GM13976 (cell line): ENCODE measurements at places on chromosomes 4 and X.

DNA sequence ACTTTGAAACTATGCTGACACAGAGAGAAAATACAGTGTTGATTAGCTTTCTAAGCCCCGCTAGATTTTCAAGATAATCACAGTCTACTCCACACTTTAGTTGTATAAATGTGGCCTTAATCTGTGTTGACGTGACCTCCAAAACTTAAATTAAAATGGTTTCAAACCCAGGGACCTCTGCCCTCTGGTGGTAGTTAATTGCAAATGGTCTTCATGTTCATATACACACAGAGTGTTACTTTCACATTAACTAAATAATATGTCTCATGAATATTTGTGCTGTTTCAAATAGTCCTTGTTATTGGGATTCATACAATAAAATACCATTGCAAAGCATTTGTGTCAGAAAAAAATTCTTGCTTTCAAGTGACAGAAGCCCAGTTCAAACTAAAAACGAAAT is 64.3 kb downstream of the TASL start:
- DNase-seq, result no peak

- peak; percentile 13 for DNase-seq
Measured at GRCh38 chrX:73987166-73987565, 316.8 kb upstream of the ZCCHC13 start.

DNA sequence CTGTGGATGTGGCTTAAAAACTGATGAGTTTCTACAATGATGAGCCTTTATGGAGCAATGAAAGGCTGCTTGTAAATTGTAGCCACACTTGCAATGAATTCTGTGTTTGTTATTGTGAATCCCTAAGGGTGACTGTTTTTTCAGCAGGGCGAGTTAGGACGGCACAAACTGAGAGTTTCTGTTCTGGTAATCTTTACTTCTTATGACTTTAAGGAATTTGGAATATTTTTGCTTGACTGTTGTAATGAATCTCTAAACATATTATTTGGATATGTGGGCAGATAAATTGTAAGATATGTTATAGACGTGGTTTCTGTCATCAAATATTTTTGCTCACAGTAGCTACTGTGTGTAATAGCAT is 22.2 kb downstream of the RBPJ start:
- DNase-seq, result no peak

DNA sequence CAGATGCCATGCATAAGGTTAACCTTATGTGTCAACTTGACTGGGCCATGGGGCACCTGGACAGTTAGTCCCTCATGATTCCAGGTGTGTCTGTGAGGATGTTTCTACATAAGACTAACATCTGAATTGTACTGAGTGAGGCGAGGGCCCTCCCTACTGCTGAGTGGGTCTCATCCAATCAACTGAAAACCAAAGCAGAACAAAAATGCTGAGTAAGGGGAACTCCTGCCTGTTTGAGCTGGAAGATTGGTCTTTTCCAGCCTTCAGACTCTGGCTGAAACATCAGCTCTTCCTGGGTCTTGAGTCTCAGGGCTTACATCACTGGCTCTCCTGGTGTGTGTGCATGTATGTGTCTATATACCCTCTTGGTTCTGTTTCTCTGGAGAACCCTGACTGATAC is 13.8 kb downstream of the NELFA start:
- no peak for DNase-seq

GRCh38 chr4:94642561-94642866 is 115.2 kb upstream of the BMPR1B start:
- no peak for DNase-seq

DNA sequence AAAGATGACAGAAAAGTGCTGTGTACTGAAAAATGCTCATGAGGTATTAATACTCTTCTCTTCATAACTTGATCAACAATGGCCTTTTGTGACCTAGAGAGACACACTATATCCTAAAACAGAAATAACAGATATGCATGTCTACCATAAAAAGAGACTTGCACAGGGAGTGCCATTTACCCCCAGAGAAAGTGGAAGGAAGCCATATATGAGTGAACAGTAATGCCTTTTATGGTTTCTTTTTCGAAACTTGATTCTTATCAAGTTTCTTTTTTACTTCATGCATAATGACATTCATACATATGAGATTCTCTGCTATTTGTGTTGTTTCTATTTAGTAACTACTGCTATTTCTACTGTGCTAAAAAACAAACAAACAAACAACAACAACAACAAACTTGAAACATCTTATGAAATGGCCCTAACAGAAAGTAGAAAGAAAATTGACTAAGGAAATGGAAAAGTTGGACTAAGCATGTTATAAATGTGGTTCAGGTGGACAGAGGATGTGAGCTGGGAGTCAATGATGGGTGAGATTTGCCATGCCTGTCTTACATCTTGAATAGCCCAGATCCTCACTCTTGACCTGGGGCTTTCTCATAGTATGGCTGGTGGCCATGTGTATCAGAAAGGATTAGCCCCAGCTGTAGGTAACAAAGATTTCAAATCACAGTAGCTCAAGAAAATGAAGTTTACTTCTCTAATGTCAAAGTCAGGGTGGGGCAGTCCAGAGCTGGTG is 43.8 kb downstream of the GEMIN8 start:
- peak; percentile 29 for DNase-seq

- DNase-seq, result no peak
Measured at GRCh38 chr4:113328514-113328913, 279.1 kb downstream of the ANK2 start.

GRCh38 chr4:142044271-142044670 is 407.9 kb downstream of the IL15 start:
- DNase-seq, result no peak

DNA sequence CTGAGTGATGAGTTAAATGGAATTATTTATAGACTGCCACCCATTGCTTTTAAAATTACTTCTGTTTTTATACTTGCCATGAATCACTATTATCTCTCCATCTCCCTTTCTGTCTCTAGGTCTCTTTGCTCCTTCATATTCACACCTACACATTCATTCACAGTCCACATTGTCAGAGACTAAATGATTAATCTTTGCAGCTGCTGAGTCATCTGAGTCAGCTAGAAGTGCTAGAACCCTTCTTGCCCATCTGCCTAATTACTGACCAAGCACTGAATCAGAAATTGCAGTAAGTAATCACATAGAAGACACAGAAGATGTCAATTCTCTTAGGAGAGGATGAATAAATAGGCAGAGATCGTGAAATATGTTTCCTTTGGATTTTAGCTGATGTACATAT is 31.6 kb upstream of the RPS6KA6 start:
- no peak for DNase-seq

DNA sequence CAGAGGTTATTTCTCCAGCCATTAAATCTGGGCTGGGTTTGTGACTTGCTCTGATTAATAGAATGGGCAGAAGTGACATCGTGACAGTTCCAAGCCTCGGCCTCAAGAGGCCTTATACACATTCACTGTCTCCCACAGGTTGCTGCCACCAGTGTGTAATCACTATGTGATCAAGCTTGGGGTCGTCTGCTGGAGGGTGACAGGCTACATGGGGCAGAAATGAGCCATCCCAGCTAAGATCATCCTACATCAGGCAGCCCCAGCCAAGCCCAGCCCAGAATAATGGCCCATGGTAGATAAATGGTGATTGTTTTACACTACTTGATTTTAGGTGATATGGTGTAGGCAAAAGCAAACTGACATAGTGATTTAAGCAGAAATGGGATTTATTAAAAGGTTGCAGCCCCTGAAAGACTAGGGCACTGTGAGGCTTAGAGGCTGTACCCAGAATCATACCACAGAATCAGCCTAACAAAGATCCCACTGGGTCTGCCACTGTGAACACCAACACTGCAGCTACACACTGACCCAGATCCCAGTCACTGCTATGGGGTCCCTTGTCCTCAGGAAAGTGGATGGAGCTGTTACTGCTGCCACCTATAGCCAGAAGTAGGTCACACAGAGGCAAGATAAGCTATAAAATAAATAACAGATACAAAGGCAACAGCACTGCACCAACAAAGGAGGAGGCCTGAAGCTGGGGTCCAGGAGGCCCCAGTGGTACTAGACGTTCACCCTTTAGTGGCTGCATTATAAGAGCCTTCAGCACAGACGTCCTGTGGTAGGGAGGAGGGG is 159.6 kb upstream of the RBPJ start:
- no peak for DNase-seq
